ENCODE measurements at places on chromosomes 5 and 9.

DNA sequence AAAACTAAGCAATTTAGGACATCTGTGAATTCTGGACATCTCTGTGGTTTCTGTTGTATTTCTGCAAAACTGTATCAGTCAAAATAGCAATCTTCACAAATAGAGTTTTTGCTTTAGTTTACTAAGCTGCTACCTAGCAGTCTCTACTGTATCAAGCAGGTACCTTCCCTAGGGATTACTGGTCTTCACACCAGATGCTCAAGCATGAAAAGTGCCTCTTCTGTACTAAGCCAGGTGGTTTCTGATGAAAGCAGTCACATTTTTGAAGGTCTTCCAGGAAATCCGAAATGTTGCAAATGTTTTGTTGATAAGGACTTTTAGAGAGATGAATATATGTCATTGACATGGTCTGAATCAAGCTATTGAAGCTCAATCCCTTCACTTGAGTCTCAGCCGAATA, 540.0 kb downstream of the KCTD16 start:
- no peak for DNase-seq

GRCh38 chr5:115209279-115209678, 39.6 kb upstream of the TRIM36 start:
- peak; percentile 25 for DNase-seq

GRCh38 chr5:162995568-162995967, 441.8 kb upstream of the CCNG1 start:
- DNase-seq, result no peak

GRCh38 chr9:21993893-21994555, at the start of gene CDKN2A:
Gene CDKN2A (minus strand): TSS chr9:21994392.
- DNase-seq, result no peak

- no peak for DNase-seq
Observed at GRCh38 chr9:97735070-97735600, 38.0 kb upstream of the XPA start.

DNA sequence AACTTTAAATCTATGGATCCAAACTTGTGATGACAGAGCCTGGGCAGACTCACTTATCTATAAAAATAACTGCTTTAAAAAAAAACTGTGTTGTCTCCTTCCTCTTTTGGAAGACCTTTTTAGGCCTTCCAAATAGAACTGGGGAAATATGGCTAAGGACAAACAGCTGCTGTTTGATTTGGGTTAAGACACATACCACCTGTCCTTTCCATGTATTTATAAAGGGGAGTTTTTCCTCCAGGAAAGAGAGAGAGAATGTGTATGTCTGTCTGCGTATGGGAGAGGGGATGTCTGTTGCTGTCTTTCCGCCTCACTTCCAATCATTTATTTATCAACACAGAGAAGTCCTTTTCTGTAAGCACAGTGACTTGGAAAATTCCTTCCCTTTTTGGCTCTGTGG, 2.8 kb downstream of the ARHGEF37 start:
- DNase-seq, result no peak

GRCh38 chr5:132459031-132459982, 31.3 kb downstream of the IRF1 start:
- no peak for DNase-seq

- DNase-seq, result no peak
Observed at GRCh38 chr5:137199966-137200365, 299.2 kb downstream of the SPOCK1 start.

GRCh38 chr5:160039810-160040470, 31.0 kb downstream of the TTC1 start:
- DNase-seq, result no peak

DNA sequence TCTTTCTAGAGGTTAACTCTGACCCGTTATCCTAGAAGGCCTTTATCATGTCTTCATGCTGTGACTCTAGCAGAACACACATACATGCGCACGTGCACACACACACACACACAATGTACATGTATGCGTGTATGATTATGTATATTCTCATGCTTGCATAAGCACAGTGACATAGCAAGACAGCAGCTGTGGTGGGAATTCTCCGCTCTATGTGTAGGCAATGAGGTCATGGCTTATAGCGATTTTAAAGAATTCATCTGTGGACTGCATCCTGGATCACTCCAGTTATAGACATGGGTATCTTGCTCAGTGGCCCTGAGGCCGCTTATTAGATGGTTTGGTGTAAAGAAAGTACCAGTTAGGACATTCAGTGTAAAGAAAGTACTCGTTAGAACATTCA, 106.2 kb downstream of the FBXL7 start:
- DNase-seq, result no peak

DNA sequence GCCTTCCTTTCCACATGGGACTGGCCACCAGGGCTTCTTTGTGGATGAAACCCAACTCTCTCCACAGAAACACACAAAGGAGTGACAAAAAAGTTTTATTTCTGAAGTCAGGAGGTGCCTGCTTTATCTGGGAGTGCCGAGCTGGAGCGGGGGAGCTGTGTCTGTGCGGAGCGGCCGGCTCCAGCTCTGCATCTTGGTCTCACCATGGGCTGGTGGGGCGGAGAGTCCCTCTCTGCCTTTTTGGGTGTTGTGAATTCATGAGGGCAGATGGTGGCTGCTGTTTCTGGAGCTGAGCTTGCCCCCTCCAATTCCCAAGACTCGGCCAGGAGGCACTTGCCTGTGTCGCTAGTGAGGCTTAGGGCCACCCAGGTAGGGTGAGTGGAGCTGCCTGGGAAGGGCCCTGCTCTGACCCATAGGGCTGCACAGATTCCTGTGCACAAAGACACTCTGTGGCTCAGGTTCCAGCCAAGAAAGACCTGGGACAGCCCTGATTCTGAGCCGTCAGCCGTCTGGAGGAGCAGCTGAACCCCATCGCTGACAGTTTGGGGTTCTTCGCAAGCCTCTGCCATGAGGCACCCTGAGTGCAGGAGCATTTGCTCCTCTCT, 1.4 kb downstream of the DBH start:
- DNase-seq, result no peak

DNA sequence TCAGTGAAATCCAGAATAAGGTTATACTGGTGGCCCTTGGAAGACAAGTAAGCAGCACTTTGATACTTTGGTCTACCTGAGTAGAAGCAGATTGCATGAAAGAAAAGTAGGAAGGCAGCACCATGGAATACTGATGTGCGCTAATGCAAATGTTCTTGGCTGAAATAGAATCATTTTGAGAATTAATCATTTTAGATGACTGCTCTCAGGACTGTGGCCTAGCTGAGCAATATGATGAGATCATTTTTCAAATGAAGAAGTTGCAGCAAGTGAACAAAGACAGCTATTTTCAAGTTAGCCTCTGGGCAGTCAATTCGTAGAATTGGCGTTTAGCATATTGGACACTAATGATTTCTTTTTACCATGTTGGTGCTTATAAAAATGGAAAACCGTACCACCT, 483.5 kb downstream of the TMEM232 start:
- no peak for DNase-seq

- DNase-seq, result no peak
Observed at GRCh38 chr5:52774005-52774410, 13.7 kb upstream of the ITGA1 start.

GRCh38 chr9:7086389-7086788, 328.6 kb downstream of the KDM4C start:
- no peak for DNase-seq

- no peak for DNase-seq
Observed at GRCh38 chr9:116798521-116798920, 111.4 kb downstream of the TRIM32 start.

All from T-cell (primary cell).